NCI-H510A (cell line): ENCODE measurements at places on chromosomes 6 and 20.

- DNase-seq: no peak
Observed at GRCh38 chr20:1567392-1568162, 10.1 kb upstream of the SIRPD start.

- no peak for DNase-seq
Observed at GRCh38 chr6:154481521-154482013, 28.9 kb downstream of the CNKSR3 start.

DNA sequence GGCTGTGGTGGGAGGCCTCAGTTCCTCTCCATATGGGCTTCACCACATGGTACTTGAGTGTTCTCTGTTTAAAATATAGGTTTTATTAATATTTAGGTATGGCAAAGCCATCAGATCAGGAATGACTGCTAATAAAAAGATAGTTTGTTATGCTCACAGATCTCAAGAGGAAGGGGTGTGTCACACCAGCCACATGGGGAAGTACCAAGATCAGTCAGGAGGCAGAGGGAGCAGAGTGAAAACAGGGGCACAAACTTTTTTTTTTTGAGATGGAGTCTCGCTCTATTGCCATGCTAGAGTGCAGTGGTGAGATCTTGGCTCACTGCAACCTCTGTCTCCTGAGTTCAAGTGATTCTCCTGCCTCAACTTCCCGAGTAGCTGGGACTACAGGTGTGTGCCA is 92.1 kb upstream of the GCM1 start:
- DNase-seq: no peak

DNA sequence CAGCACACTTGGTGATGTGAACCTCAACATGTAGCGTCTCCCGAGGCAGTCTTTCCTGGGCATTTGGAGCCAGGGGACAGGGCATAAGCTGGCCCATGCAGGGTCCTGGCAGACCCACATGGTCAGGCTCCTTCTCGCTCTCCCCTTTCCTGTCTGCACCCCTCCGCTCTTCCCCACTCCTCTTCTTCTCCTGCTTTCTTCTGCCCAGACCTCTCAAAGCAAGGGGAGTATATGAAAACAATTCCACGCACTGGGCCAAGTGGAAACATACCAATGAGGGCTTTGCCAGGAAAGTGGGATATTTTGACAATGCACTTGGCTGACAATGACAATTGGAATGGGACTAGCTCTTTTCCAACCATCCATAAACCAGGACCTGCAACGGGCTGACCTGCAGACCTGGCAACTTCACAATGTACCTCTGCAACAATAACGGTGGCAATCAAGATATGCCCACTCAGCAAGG is 58.9 kb upstream of the TRAF3IP2 start:
- no peak for DNase-seq

- DNase-seq: no peak
Observed at GRCh38 chr6:108009894-108010293, 51.9 kb upstream of the SEC63 start.

GRCh38 chr20:48493966-48494365 is 333.8 kb downstream of the PREX1 start:
- DNase-seq: no peak

GRCh38 chr6:166645896-166646295 is 18.8 kb upstream of the RPS6KA2 start:
- DNase-seq: no peak

- DNase-seq: no peak
Observed at GRCh38 chr20:54023406-54023805, 47.0 kb downstream of the BCAS1 start.

DNA sequence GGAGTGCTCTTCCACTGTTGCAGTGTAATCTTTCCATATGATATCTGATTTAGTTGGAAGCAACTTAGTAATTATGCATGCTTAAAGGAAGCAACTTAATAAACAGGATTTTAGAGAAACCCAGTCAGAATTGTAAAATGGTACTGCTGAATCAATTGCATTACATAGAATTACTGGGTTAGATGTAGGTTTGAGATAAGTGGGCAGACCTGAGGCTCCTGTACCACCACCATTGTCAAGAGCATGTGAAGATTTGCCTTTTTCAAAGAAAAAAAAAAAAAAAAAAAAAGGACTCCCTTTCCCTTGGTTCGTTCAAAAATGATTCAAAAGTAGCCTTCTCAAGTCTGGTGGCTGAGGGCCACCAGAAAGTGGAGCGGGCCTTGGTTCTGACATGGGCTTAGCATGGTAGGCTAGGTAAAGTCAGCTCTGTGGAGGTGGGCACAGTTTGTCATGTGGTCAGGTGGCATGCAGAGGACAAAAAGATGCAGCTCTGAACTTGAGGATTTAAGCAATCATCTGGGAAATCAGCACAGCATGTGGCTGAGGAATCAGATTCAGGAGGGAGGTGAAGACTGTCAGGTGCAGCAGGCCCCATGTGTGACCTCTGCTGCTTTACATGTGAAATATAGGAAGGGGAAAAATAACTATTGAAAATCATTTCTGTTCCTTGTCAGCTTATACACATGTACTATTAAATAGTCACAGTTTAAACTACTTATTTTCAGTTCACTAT is 32.4 kb downstream of the ARID1B start:
- no peak for DNase-seq

DNA sequence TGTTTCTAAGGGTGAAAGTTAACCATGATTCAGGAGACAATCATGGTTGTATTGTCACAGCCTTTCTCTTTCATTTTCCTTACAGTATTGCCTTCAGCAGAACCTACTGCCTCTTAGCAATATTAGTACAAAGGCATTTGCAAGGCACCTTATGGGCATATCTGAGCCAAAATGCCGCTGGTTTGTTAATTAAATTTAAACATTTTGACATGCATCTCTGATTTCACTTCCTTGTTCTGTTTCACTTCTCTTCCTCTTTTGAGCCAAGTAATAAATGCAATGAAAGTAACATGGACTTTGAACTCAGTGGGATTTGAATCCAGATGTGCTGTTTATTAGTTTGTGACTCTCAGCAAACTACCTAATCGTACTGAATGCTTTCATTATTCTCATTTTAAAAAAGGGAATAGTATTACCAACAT is 467.4 kb upstream of the CITED2 start:
- no peak for DNase-seq

DNA sequence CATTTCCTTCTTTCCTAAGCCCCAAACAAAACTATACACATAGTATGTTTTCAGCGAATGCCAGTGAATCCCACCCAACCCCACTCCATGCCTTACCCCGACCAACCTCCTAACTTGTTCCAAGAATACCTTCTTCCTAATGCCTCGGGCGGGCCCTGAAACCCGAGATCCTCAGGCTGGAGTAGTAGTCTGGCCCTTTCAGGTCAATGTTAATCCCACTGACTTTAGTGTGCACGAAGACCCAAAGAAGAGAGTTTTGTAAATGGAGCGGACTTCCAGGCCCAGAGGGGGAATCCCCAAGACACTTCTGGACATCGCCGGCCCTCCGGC is 394 bp downstream of the YIPF3 start:
- no peak for DNase-seq

GRCh38 chr20:48406912-48407340 is 420.9 kb downstream of the PREX1 start:
- no peak for DNase-seq

- no peak for DNase-seq
Observed at GRCh38 chr6:150391890-150392289, 23.1 kb downstream of the IYD start.

- no peak for DNase-seq
Observed at GRCh38 chr6:108658174-108658573, 97.5 kb downstream of the FOXO3 start.

GRCh38 chr6:123901436-123901835 is 97.8 kb downstream of the NKAIN2 start:
- DNase-seq: no peak

GRCh38 chr6:22072949-22073348 is 223.9 kb downstream of the PRL start:
- DNase-seq: no peak

- DNase-seq: no peak
Observed at GRCh38 chr20:38515631-38516030, 43.0 kb downstream of the RALGAPB start.

GRCh38 chr6:29011276-29011734 is 6.2 kb upstream of the ZNF311 start:
- no peak for DNase-seq

DNA sequence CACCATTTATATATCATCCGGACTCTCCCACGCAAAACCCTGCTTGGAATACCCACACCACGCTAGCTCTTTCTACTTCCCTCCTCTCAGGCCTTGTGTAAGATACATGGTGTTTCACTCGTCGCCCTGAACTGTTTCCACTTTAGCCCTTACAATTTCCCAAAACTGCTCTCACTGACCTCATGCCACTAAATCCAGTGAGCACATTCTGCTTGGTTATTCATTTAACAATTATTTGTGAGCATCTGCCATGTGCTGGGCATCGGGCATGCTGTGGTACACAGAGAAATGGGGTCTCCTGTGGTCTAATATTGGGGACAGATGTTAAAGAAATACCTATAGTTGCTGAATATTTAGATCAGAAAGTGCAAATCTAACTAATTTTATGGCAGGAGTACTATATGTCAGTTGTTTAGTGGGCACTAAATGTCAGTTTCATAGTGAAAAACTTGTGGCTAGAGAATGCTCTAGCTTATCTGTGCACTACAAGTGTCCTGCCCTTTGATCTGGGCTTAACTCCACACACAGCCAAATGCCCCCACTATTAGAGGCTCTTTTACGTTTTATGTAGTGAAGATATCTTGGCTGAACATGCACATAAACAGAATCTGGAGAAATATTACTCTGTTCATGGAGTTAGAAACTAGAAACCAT is 41.0 kb downstream of the PLEKHG1 start:
- no peak for DNase-seq

- DNase-seq: no peak
Observed at GRCh38 chr6:142954844-142955243, 9.9 kb upstream of the HIVEP2 start.

DNA sequence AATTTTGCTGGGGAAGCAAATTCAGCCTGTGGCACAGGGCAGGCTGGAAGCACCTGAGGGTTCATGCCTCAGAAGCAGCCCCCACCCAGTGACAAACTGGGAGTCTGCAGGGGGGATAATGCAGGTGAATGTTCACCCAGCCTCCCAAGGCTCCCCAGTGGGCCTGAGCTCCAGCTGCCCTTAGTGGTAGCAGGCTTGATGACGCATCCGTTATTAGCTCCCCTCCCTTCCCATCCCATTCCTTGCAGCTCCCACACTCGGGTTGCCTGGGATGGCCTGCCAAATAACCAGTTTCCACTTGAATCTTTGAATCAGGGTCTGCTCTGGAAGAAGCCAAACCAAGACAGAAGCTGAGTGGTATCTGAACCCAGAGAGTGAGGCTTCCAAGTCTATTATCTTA is 15.8 kb downstream of the KCNK15 start:
- no peak for DNase-seq

GRCh38 chr20:58473453-58474425 is 41.5 kb downstream of the APCDD1L start:
- no peak for DNase-seq

GRCh38 chr20:14956538-14956937 is 619.1 kb upstream of the FLRT3 start:
- DNase-seq: no peak

- no peak for DNase-seq
Observed at GRCh38 chr6:95690328-95690727, 113.0 kb downstream of the MANEA start.

GRCh38 chr20:32806356-32806755 is 13.4 kb upstream of the MAPRE1 start:
- no peak for DNase-seq

- no peak for DNase-seq
Observed at GRCh38 chr6:163128324-163128723, 286.2 kb upstream of the QKI start.

- no peak for DNase-seq
Observed at GRCh38 chr6:9254251-9254650, 818.9 kb upstream of the SLC35B3 start.
